NCI-H510A treated with DMSO at 0.1 percent for 48 hours (cell line): ENCODE measurements at places on chromosomes 7 and 10.

DNA sequence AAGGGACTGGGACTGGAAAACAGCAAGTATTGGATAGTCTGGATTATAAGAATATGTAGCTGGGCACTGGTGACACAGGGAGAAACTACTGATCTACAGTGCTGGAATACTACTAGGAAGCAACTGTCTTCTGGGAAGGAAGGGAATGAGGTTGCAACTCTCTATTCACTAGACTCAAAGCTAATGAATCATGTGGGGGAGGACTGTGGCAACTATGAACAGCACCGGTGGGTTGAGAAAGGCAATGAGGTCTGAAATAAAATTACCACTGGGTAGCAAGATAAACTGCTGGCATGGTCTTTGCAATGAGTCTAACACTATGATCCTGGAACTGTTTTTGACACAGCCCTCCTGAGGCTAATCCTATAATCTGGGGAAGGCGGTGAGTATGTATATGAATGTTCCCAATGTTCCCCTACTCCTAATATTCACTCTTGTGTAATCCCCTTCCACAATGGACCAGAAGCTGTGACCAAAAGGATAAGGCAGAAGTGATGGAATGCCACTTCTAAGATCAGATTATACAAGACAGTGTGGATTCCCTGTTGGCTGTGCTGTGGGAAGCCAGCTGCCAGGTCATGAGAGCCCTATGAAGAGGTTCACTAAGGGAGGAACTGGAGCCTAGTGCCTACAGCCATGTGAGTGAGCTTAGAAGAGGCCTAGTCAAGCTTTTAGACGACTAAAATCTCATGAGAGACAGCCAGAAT lies 101.3 kb upstream of the DNAJB12 start:
- no peak for DNase-seq

DNA sequence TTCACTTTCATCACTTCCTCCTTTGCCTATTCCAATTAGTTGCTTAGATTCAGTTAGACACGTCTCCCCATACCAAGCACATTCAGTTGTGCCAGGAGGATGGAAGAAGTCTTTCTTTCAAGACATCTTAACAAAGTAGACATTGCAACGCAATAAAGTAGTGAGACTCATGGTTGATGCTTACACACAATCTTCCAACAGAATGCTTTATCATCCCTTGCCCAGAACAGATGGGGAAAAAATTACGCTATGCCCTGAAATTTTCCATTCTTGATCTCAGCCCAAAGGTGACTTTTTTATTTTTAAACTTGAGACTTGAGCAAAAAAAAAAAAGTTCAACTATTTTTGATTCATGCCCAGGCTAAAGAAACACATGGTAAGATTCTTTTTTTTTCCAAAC lies 74.9 kb downstream of the KCNMA1 start:
- no peak for DNase-seq

DNA sequence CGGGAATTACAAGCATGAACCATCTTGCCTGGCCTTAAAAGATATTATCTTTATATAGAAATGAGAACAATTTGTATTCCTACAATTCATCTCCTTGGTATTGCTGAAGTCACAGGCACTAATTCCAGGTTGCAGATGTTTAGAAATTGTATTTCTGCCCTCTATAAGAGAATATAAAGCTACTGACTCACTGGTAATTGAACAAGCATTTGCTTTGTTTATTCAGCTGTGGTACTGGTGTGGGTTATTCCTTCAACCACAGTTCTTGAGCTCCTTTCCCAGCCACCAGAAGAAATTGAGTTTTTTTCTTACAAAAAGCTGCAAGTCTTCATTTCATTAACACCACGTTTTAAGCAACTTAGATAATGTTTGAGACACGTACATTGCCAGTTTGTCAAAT lies 29.0 kb upstream of the MPP7 start:
- DNase-seq, result peak; percentile 10

DNA sequence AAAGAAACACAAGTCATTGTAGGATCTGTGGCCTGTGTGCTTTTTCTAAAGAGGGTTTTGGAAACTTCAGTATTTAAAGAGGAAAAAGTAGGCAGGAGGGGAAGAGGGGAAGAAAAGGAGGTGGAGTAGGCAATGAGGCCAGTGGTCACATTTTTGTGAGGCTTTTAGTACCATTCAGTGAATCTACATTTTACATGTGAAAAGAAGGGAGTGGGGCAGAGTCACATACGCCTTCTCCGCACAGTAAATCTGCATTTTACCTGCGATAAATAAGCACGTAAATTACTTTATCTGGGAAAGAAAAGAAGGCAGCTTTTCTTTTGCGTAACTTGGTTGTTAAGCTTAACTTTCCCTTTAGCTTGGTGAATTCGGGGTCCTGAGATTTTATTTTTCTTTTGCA lies 13.2 kb downstream of the CHST12 start:
- DNase-seq, result no peak

- DNase-seq, result no peak
Observed at GRCh38 chr7:157228864-157229422, 90.2 kb downstream of the UBE3C start.

DNA sequence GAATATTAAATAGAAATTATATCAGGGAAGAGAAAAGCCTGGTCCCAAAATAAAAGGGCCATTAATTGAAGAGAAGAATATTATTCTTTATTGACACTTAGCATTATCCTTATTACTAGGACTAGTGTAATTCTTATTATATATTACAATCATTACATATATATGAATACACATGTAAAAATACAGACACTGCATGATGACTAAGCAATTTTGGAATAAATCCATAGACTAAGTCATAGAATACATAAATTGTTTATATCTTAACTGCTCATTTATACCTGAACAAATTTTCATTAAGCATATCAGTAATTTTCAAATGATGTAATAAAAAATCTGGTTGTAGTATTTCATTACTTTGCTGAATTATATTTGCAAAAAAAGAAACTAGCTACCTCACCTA lies 29.7 kb upstream of the SLC13A1 start:
- no peak for DNase-seq

GRCh38 chr7:41104631-41105030 lies 598.3 kb downstream of the INHBA start:
- no peak for DNase-seq

DNA sequence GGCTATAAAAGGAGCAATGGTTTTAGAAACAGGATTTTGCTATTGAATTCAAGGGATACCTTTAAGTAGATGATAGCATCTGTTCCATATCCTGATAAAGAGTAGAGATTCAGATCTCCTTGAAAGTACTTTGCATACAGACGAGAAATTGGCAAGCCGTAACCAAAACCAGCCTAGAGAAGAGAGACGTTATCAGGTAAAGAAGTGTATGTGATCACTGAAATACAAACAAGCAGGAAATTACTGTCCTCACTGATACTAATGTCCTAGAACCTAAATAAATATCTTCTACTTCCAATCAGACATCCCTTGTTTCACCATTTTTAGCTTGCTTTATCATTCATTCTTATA lies 9.4 kb downstream of the PDK4 start:
- no peak for DNase-seq

GRCh38 chr7:129315960-129316359 lies 91.1 kb downstream of the AHCYL2 start:
- no peak for DNase-seq
